ENCODE measurements at places on chromosomes 6 and 20.

- DNase-seq = no peak
Measured at GRCh38 chr6:75204959-75205775, 686 bp downstream of the COL12A1 start.

DNA sequence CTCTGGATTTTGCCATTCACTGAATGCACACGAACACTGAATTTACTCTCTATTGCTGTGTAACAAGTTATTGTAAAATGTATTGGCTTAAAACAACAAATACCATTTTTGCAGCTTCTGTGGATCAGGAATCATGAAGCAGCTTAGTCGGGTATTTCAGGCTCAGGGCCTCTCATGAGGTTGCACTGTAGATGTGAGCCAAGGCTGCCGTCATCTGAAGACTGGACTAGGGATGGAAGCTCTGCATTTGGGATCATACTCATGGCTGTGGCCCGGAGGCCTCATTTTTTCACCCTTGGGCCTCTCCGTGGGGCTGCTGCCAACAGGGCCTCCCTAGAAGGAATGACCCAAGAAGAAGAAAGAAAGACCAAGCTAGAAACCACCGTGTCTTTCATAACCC lies 492.4 kb upstream of the CDH4 start:
- no peak for DNase-seq

DNA sequence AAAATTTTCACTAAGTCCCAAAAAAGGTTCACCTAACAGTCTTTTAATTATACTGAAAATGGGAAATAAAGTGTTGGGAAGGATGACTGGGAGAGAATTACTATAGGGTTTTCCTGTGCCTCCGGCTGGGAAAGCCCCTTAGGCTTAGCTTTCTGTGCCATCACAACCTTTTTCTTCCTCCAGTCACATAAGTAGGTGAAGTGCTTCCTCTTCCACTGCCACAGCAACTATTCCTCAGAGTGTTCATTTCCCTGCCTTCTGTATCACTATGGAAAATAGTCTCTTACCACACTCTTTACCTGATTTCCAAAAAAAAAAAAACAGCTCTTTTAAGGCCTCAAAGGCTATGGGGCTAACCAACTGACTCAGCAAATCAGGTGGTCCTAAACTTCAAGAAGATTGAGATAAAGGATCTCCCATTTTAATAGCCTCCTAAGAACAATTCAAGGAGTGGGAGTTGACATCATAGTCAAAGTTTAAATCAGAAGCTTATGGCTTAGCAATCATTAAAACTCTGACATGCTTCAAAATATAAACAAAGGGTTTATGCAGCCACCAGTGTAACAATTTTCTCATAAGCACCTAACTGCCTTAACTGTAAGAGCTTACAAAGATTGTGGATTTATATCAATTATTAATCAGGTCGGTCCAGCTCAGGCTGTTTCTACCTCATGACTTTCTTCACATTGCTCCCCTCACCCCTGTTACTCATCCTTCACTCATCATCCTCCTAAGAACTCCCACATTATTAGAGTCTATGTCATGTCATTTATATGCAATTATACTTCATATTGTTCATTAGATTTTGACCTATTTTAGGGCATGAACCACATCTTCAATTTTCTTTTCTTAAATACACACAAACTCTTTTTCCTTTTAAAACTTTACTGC lies 95.3 kb downstream of the RNGTT start:
- peak; percentile 17 for DNase-seq

- no peak for DNase-seq
Measured at GRCh38 chr20:50199703-50200102, 9.1 kb downstream of the CEBPB start.

GRCh38 chr6:131451321-131452144 lies 121.5 kb upstream of the ARG1 start:
- no peak for DNase-seq

- no peak for DNase-seq
Measured at GRCh38 chr6:162294029-162294428, 433.5 kb downstream of the PRKN start.

Measured in GM04504 (cell line).